ENCODE measurements at places on chromosomes 12 and 14.
A peak's percentile ranks its signal among the peaks of the same experiment; 100 is the strongest.

DNA sequence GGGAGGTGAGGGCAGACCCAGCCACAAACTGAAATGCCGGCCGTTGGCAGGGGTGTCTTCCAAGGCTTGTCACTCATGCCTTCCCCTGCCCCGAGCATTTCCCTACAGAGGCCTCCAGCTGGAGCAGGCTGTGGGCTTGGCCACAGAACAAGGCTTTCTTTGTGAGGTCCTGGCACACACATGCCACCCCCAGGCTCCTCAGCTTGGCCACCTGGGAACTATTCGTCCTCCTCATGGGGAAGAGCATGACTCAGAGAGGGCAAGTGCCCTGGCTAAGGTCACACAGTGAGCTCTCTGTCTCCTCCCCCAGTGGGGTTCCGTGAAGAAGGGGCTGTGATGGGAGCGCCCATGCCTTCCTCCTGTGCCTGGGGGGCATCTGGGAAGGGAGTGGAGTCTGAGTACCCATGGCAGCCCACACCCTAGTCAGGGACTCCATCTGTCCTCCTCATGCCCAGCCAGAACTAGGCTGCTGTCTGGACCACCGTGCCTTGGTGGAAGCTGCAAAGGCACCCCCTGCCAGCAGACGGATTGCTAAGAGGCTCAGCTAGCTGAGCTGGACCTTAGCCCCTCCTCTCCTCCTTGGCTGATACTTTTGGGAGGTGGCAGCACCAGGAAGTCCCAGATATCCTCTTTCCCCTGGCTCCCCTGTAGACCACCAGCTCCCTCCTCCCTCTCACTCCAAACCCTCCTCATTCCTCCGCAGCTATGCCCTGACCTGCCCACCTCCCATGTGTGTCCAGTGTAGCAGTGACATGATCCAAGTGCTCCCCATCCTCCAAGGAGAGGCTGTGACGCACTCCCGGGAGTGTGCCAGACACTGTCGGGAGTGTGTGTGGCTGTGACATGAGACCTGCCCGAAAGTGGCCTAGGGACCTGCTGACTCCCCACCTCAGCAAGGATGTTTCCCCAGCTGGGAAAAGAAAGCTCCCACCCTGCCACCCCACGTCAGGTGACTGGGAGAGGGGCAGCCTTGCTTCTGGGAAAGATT is 21.4 kb downstream of the ABCB9 start:
- DNase-seq: peak; percentile 64

- DNase-seq: peak; percentile 54
These were observed 20.8 kb downstream of the SH2B3 start for GRCh38 chr12:111426344-111427185.

- DNase-seq: peak; percentile 63
These were observed 41.0 kb downstream of the BDKRB1 start for GRCh38 chr14:96297000-96297399.

DNA sequence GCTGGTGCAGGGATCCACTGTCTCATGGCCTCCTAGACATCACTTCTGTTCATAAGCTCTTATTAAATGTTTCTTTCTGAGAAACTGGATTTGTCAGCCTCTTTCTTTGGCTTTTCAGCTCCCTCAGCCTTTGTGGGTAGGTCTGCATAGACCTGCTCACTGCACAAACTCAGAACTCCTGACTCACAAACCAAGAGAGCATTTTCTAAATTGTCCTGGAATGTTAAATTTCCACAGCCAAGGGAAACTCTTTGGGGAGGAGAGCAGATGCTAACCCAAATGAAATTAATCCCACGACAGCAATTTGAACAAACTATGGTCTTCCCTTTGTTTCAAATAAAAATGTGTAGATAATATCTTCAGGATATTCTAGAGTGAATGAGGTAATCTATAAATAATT is 19.5 kb upstream of the CERS5 start:
- DNase-seq: peak; percentile 84

DNA sequence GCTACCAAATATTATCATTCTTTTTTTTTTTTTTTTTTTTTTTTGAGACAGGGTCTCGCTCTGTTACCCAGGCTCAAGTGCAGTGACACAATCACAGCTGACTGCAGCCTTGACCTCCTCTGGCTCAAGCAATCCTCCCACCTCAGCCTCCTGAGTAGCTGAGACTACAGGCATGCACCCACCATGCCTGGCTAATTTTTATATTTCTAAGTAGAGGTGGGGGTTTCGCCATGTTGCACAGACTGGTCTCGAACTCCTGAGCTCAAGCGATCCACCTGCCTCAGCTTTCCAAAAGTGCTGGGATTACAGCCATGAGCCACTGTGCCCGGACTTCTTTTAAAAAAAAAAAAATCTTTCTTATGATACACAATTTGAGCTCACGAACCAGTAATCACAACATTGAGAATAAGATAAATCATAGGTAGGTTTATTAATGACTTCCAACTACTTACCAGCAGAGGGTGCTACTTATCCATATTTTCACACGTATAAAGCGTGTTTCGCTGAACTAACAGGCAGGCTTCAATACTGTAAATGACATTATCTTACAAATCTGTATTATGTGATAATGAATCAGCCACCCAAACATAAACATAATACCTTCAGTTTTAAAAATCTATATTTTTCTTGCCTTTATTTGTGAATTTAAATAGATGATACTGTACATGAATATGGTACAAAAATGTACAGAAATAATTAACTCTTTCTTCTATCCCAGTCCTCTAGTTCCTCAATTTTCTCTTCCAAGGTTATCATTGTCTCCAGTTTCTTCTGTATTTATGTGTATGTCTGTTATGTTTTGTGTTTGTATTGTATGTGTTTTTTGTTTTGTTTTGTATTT is 42.5 kb upstream of the BCAT1 start:
- DNase-seq: peak; percentile 72

Measured in GM23248 (cell line).